HuH-7 (cell line): ENCODE measurements at places on chromosomes 11 and 22.

DNA sequence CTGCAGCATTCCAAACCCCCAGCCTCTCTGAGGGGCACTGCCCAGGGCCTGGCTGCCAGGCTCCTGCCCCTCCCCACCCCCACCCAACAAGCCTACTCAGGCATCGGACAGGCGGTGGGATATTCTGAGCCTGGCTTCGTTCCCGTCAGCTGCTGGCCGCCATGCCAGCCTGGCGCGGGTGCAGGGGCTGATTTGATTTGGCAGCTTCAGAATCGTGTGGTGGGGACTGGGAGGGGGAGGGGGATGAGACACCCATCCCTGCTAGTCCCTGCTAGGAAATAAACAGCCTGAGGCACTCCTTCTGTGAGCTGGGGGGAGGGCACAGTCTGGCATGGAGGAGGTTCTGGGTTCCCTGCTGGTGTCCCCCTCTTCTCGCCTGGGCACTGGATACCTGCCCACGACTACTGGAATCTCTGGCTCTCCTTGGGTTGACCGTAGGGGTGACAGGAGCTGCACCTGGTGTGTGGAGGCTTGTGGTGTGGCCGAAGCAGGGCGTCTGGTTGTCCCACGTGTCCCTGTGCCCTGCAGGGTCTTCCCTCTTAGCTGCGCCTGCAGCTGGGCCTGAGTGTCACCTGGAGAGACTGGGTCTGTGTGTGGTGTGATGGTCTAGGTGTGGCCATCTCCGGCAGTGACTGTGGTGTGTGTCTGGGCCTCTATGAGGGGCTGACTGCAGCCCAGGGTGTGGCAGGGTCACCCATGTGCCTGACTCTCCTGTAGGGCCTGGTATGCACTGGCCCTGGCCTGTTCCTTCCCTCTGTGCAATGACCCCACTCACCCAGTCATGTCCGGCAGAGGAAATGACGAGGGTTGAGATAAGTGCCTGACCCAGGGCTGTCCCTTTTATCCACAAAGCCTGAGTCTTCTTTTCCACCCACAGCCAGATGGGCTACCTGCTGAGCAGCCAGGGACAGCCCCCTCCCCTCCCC is 42.2 kb downstream of the PDE2A start:
- DNase-seq = no peak

DNA sequence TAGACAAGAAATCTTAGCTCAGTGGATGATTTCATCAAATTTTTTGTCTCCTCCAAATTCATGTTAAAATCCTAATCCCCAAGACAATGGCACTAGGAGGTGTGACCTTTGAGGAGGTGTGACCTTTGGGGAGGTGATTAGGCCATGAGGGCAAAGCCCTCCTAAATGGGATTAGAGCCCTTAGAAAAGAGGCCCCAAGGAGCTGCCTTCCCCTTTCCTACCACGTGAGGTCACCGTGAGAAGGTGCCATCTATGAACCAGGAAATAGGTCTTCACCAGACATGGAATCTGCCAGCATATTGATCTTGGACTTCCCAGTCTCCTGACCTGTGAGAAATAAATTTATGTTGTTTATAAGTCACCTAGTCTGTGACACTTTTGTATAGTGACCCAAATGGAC is 138.7 kb downstream of the TRIM29 start:
- DNase-seq = no peak

- DNase-seq = no peak
These were observed 13.3 kb downstream of the WT1 start for GRCh38 chr11:32421992-32422391.

- DNase-seq = no peak
These were observed 12.1 kb downstream of the YPEL4 start for GRCh38 chr11:57637626-57638004.

DNA sequence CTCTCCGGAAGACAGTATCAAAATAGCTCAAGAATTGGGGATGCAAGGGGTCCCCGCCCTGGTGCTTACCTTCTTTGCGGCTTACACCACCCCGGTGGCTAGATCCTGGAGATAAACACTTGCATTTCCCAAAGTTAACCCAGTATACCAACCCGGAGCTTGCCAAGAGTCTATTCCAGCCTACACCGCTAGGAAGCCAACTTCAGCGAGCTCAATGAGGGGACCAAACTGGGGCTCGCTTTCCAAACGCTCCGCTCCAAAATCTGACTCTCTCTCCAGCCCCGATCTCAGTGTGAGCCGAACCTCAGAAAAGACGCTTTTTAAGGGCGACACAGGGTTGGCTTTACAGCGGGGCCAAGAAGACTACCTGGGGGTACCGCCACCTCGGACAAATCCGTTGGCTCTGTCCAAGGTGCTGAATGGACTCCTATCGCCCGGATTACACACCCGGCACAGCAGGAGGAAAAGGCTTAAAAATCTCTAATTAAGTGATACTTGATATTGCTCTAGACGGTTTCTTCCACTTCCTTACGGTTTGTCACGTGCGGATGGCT is 20.1 kb upstream of the BDNF start:
- peak; percentile 81 for DNase-seq

- no peak for DNase-seq
These were observed 166.3 kb upstream of the NAV2 start for GRCh38 chr11:19546325-19546724.

- no peak for DNase-seq
These were observed 21.2 kb downstream of the CLMP start for GRCh38 chr11:123173856-123174186.

DNA sequence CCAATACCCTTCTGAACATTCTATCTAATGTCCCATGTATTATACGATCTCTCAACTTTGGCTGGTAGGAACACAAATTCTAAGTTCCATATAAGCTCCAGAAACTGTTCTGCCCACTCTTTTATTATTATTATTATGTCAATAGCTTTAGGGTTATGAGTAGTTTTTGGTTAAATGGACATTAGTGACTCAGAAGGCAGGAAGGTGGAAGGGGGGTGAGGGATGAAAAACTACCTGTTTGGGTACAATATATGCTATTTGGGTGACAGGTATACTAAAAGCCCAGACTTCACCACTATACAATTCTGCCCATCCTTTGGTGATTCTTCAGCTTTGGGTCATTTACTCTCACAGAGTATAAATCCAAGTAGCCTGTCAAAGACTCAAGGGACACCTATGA is 22.5 kb upstream of the TRIM29 start:
- DNase-seq = no peak

DNA sequence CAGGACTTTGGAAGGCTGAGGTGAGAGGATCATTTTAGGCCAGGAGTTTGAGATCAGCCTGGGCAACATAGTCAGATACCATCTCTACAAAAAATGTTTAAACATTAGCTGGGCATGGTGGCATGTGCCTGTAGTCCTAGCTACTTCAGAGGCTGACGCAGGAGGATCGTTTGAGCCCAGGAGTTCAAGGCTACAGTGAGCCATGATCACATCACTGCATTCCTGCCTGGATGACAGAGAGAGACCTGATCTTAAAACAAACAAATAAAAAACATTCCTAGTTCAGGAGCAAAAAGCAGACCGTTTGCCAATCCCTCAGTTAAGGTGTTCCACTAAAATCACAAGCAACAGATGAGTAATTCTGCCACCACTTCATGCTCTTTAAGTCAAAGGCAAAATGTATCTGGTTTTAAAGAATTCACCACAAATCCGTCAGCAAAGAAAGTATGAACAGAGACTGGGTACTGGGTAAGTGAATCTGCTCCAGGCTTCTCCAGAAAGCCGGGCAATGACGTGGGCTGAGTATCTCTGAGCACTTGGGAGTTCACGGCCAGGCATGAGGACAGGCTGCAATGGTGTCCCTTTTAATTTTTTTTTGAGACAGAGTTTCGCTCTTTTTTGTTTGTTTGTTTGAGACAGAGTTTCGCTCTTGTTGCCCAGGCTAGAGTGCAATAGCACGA is 19.5 kb downstream of the CLTCL1 start:
- no peak for DNase-seq

GRCh38 chr11:13680501-13681264 is 12.2 kb downstream of the FAR1 start:
- no peak for DNase-seq

DNA sequence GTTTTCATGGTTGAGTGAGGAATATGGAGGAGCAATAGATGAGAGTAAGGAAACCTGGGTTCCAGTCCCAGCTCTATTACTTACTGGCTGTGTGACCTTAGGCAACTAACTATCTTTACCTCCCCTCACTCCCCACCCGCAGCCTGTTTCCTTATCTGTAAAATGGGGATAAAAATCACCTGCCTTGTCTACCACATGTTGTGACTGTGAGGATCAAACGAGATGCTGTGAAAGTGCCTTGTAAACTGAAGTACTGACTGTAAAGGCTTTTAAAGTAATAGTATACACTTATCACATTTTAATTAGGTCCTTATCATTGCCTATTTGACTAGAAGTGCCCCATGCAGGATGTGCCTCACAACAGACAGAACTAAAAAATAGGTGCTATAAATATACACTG is 18.9 kb upstream of the PPP2R1B start:
- DNase-seq = no peak

DNA sequence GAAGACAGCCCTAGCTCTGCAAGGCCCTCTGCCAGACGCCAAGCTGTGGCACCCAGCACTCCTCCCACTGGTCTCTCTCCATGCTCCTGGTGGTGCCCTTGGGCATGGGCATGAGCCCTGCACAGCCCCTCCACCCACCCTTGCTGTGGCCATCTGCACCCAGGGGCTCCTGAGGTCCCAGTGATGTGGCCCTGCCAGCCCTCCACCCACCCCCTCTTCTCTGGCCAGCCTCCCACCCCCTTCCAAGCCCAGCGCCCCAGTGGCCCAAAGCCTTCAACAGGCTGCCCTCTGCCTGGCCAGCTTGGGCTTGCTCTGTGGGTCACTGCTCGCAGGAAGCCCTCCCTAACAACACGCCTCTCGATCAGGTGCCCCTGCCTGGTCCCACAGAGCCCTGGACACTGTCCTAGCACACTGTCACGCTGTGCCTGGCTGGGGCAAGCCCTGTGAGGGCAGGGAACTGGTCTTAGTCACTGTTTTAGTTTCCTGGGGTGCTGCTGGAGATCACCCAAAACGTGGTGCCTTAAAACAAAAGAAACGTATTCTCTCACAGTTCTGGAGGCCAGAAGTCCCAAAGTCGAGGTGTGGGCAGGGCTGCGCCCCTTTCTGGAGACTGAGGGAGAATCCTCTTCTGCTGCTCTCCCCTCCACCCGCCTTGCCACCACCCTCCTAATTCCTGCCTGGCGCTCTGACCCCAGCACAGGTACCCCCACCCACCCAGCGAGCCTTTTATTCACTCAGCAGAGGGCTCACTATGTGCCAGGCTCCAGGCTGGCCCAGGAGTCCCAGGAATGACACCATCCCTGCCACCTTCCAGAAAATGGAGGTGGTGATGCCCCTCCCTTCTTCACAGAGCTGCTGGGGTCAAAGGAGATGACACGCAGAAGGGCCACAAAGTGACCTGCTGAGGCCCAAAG is 14.7 kb downstream of the SULT4A1 start:
- no peak for DNase-seq

DNA sequence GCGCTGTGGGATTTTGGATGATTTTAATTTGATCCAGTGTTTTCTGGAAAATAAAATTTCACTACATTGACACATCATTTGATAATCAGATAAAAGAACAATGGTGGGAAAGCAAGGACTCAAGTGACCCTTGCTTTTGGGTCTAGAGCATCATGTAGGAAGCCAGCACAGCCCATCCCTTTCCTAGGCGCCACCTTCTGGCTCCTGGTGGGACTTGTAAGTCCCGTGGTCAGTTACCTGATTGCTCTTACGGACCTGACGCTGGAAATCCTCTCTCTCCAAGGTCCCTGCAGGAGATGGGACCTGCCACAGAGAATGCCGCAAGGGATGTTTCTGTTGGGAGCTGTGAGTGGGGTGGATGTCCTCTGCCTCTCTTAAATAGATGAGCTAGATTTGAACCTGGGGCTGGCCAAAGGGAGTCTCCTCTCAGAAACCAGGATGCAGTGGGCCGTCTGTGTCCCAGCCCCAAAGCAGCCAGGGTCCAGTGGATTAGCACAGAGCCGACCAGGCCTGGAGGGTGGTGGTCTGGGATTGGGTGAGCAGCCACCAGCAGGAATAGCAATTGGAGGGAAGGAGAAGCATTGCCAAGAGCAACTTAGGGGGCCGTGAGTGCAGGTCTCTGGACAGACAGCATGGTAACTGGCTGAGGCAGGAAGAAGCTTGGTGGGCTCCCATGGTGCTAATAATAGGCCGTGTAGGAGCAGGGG is 21.7 kb downstream of the TIMP3 start:
- DNase-seq = peak; percentile 59

- no peak for DNase-seq
These were observed 12.7 kb upstream of the AMOTL1 start for GRCh38 chr11:94755494-94755893.

DNA sequence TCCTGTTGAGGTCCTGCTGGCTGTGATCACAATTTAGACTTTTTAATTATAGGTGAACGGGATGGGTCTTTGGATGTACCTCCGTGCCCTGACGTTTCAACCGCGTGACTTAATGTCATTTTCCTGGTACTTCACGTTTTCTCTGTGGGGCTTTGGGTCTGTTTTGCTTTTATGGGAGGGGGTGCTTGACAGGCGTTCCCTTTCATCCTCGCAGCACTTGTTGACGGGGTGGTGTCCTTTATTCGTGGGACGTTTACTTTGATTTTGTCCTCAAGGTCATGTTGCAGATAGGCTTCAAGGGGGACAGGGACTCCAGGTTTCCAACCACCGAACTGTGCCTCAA is 994 bp downstream of the PPP6R3 start:
- DNase-seq = peak; percentile 32

DNA sequence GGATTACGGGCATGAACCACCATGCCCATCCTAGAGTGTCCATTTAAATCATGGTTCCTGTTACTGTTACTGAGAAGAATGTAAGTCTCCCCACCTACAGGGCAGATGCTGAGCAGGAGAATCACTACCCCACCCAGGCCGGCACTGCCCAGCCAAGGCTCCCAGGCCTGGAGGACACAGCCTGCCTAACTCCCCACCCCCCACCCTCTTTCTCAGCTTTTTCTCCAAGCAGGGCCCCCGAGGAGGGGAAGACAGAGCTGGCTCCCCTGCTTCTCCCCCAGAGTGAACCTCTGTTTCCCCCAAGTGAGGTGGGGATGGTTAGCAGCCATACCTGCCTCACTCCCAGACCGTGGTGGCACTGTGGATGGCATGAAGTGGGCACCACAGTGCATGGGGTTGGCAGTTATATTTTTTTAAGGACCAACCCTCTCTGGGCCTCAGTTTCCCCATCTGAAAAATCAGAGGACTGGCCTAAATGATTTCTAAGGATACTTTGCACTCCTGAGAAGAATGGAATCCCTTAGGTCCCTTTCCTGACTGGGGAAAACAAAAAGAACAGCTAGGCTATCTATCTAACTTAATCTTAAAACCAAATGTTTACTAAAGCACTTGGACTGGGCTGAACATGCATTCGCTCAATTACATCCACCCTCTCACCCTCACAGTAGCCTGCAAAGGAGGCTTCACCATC is 5.0 kb downstream of the CBX7 start:
- DNase-seq = no peak
